DMS79 treated with DMSO at 0.1 percent for 48 hours (cell line): ENCODE measurements at places on chromosomes 7 and 10.
A peak's percentile ranks its signal among the peaks of the same experiment; 100 is the strongest.

DNA sequence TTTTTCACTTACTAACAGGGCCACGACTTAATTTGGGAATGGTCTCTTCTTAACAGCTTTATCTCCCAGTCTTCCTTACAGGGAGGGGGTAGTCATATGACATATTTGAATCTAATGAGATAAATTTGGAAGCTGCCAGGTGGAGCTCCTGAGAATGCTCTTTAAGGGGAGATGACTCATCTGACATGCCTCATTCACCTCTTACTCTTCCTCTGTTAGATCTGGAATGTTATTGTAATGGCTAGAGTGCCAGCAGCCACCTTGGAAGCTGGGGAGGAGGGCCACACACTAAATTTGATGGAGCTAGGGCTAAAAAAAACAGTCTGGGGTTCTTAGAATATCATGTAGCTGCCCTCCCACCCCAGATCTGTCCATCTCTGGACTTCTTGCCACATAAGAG lies 22.7 kb downstream of the HECW1 start:
- no peak for DNase-seq

- DNase-seq, result no peak
Observed at GRCh38 chr10:26946102-26946811, 85.5 kb upstream of the ABI1 start.

- no peak for DNase-seq
Observed at GRCh38 chr7:87199241-87199640, 20.3 kb downstream of the TMEM243 start.

GRCh38 chr7:72032934-72033333 lies 379.2 kb downstream of the CALN1 start:
- DNase-seq, result no peak

- peak; percentile 93 for DNase-seq
Observed at GRCh38 chr7:148277042-148277660, 313.4 kb upstream of the C7orf33 start.

GRCh38 chr7:131020759-131021261 lies 286.8 kb upstream of the KLF14 start:
- no peak for DNase-seq

DNA sequence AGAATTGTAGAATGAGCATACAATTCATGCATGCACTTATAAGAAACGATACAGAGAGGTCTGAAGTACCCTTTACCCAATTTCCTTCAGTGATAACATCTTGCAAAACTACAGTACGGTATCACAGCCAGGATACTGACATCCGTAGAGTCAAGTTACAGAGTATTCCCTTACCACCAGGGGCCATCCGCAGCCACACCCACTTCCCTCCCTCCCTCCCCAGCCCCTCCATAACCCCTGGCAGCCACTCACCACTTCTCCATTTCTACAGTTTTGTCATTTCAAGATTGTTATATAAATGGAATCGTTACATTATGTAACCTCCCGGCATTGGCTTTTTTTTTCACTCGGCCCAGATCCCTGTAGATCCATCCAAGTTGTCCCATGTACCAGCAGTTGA lies 113.6 kb upstream of the RET start:
- DNase-seq, result no peak

- DNase-seq, result no peak
Observed at GRCh38 chr10:131168238-131168875, 143.2 kb downstream of the TCERG1L start.

DNA sequence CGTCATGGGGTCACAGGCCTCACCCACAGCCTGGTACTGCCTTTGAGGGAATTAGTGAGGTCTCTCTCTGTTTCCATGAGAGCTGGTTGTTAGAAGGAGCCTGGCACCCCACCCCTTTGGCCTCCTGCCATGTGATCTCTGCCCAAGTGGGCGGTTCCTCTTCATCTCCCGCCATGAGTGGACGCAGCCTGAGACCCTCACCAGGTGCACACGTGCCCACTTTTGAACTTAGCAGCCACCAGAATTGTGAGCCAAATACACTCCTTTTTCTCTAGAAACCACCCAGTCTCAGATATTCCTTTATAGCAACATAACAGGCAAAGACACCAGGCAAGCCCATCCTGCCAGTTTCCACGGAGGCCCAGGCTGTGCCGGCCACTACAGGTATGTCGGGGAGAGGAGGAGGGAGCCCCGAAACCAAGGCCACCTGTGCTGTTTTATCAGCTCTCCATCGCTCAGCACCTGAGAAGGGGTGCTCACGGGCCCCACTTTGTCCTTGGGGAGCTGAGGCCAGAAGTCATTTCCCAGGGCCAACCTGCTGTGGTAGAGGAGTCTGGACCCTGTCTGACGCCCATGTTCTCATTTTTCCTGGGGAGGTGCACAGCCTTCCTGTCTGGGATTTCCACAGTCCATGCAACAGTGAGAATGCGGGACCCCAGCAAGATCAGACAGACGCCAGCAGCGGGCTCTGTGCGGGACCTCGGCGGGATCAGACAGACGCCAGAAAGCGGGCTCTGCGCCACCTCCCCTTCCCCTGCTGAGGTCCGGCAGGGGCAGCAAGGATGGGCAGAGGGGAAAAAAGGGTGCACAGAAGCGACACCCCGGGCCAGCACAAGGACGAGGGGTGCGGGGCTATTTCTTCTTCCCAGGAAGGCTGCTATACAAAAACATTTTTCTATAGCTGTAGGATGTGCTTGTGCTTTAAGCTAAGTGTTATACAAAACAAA lies 220.5 kb downstream of the ELFN1 start:
- DNase-seq, result no peak

- no peak for DNase-seq
Observed at GRCh38 chr10:78170026-78170475, 136.4 kb downstream of the RPS24 start.

GRCh38 chr10:27774831-27775230 lies 29.2 kb upstream of the MKX start:
- no peak for DNase-seq

DNA sequence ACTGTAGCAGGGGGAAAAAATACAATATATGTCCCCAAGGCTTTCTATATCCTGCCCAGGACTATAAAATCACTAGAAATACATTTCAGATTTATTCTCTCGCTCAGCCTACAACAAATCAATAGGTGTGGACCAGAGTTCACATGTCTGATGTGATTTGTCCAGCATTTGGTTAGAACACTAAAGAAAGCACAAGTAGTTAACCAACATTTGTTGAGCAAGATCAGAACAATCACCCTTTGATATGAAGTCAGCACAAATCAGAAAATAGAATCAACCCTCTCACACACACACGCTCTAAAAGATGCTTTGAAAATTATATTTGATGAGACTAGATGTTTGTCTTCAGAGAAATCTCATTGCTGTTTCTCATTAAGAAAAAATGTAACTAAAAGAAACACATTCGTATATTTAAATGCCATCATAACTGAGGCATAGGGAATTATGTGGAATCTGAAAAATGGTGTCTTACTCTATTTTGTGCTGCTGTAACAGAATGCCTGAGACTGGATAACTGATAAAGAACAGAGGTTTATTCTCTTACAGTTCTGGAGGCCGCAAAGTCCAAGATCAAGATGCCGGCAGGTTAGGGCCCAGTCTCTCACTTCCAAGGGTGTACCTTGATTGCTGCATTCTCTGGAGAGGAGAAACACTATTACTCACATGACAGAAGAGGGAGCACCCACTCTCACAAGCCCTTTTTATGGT lies 10.5 kb downstream of the AKR1D1 start:
- DNase-seq, result no peak

DNA sequence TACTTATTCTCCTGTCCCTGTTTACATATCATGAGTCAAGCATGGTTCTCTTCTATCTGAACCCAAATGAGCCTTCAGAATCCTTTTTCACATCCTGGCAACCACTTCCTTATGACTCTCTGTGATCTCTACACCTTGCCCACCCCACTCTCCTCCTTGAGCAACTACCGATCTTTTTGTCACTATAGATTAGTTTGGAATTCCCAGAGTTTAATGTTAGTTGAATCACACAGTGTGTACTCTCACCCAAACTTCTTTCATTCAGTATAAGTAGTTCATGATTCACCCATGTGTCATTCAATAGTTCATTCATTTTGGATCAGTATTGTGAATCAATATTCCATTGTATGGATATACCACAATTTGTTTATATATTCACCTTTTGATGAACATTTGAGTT lies 55.3 kb downstream of the TFAM start:
- no peak for DNase-seq

DNA sequence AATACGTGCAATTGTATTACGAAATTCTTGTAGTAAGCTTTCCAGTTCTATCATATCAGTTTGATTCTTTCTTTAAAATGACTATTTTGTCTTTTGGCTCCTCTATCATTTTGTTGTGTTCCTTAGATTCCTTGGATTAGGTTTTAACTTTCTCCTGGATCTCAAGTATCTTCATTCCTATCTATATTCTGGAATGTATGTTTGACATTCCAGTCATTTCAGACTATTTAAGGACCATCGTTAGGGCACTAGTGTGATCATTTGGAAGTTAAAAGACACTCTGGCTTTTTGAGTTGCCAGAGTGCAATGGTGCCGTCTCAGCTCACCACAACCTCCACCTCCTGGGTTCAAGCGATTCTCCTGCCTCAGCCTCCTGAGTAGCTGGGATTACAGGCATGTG lies 45.7 kb upstream of the SFTPD start:
- no peak for DNase-seq

- DNase-seq, result no peak
Observed at GRCh38 chr10:9009505-9009904, 955.0 kb downstream of the GATA3 start.

DNA sequence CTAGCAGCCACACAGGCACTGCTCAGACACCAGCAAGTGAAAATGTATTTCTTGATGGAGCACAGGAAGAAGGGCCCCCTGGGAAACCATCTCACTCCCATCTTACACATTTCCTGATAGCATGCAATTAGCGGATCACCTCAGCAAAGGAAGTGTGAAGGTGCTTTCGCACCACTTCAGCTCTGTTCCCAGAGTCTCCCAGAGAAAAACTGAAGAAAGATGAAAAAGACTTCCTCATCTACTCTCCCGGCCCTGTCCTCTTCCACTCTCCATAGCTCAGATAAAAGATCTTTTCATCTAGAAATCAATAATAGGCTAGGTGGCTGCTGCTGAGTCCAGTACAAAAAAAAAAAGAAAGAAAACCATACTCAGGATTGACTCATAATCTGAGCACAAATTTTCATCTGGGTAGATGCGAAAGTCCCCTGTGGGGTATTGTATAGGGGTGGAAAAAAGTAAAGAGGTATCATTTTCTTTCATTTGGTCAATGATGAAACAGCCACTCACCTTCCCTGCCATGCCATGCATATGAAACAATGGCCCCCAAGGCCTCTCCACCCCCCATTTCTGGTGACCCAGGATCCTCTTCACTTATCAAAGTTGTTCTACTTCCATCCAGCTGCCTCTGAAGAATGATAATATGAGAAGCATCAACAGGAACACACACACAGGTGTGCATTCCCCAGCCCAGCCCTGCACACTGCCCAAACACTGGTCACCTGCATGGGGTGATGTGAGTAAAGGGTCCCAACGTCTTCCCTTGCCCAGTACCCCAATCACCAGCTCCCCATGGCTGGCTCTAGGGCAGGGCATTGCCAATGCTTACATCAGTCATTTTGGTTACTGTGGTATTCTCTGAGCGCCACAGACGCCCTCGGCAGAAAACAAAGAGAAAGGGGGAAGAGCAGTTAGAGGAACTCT lies 48.8 kb upstream of the DGKI start:
- DNase-seq, result no peak

- no peak for DNase-seq
Observed at GRCh38 chr10:132452216-132452650, 55.2 kb downstream of the PWWP2B start.

- DNase-seq, result no peak
Observed at GRCh38 chr7:95772771-95773581, 622 bp downstream of the DYNC1I1 start.

DNA sequence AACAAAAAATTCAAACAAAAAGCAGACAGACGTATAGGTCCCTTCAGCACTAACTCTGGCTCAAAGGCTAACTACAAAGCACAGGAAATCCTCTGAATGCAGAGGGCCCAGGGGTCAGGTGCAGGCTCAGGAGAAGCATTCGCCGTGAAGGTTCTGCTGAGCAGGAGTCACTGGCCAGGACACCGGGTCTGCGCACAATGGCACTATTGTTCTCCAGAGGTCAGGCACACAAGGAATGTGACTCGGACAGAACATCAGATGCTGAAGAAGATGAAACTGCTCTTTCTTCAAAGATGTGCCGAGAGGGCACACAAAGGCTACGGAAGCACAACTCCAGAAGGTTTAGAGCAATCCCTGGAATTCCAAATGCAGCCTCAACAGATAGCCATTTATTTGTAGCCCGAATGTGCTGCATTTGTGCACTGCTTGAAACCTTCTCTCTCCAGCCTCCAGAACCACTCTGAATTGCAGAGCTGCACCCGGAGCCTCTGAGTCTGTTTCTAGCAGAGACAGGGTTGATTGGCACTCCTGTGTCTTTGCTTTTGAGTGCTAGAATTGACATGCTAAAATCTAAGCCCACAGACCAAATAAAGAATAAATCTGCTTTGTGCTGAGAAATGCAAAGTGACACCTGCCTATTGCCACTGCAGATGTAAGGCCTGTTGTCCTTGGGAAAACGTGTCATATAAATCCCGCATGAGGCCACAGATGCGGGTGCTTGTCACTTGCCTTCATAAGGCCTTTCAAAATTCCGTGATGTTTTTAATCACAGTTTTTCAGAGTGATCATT lies 85.4 kb upstream of the AFAP1L2 start:
- DNase-seq, result no peak

DNA sequence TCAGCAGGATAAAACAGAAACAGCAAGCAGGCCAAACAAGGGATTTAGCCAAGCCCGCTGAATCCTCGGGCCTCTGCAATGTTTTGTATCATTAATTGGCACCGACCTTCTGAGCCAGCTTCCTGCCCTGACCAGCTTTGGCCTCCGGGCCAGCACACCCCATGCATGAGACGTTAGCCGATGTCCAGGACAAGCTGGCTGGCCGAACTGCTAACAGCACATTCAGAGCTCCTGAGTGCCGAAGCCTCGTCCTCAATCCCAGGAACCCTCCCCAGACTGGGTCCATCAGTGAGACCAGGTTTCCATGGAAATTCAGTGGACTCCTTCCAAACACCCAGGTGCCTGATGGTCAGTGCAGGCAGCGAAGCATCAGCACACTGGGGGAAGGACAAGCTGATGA lies 134.3 kb upstream of the PFKP start:
- no peak for DNase-seq

DNA sequence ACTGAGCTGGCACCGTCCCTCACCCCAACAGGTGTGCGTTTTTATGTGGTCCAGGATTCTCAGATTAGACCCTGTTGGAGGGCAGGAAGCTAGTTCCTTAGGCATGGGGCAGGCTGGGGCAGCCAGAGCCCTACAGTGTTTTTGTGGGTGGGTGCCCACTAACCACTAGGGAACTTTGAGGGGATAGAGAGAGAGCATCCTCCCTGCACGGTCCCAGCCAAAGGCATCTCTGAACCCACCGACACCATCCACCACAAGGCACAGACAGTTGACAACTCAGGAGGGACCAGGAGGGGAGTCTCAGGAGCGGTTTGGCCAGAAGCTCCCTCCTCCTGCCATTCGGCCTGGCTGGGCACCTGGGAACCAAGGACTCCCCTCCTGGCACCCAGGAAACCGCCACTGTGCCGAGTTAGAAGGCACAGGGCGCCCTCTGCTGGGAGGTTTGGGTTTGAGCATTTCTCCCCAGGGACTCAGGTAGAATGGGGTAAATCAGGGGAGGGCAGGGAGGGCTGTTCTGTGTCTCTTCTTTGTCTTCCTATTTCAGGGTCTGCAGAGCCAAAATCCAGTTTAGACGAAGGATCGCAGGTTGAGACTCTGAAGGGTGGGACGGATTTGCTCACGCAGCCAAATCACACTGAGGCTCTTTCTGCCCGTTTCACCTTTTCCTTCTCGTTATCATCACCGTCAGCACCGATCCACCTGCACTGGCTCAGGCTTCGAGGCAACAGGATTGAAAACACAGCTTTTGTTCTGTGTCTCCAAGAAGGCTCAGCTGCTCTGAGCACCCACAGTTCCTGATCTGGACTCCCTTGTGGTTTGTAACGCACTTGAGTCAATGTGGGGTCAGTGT lies 84.8 kb upstream of the COL13A1 start:
- DNase-seq, result no peak
